ENCODE measurements at places on chromosomes 12 and 14.
A peak's percentile ranks its signal among the peaks of the same experiment; 100 is the strongest.

DNA sequence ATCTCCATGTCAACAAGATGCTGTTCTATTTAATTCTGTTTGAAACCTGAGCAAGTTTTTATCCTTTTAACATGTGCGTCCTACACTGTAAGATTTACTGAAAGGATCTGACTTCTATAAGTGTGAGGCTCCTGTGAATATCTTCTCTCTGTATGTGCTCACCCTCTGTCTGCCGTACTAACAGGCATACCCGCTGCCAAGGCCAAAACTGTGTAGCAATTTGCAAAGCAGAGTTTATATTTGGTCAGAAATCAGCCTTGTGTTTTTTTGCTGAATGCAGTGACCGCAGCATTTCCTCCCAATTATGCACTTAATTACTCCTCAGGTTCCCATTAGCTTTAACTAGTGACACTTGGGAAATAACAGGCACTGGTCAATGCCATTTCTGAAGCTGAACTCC lies 12.3 kb downstream of the CHST11 start:
- no peak for DNase-seq

DNA sequence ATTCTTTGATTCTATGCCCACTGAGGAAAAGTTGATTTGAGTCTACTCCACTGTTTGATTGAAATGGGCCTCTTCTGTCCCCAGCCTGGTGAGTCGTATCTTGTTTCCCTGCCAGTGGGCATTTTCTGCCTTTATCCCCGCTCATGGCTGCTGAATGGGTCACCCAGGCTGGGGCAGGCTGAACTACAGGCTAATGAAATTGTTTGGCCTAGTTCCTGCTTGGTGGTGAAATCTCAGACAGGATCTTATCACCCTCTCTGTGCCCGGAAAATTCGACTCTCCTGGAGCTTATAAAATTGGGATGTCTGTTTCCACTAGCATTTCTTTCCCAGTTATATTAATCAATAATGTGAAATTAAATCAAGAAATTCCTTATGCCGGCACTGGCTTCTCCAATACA lies 65.0 kb downstream of the CHST11 start:
- DNase-seq = no peak

DNA sequence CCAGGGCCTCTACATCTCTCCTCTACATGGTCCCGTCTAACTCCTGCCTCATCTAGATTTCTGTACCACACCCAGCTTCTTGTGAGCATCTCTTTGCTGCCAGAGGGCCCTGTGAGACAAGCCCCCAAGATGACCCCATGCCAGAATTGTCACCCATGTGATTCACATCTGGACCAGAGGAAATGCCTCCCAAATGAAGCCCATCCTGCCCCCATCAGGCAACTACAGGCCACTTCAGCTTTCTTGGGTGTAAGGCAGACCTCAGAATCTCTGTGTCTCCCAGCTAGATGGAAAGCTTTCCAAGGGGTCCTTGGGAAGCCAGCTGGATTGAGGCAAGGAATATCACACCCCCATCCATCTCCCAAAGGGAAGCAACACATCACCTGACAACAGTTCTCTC lies 9.3 kb upstream of the OAS3 start:
- DNase-seq = no peak

DNA sequence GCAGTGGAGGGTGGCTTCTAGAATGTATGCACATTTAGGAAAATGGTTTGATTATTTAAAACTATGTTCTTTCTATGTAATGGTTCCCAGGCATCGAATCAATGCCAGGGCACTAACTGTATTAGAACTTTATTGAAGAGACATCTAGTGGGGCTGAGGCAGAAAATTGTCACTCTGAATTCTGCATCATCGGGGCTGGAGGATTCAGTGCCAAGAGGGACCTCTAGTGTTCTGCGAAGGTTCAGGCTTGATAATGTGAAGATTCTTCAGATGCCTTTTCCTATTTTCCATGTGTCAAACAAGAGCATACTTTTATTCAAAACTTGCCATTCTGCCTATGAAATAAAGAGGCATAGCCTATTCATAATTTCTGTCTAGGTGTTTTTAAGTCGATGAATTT lies 146.3 kb downstream of the CAND1 start:
- peak; percentile 34 for DNase-seq

DNA sequence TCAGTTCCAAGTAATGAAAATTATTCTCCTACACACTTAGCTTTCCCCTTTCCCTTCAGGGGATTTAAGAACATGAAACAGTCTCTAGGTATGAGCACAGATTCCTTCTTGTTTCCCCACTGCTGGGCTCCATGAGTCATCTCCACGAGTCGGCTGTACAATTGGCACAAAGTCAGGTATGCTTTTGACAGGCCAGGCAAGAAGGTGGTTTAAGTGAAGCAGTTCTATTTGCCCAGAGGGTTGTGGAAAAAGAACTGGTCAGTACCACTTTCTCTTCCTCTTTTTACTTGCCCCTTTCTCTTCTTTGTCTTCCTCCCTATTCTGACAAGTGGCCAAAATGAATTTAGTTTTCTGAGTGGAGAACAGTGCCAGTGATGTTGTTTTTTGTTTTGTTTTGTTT lies 16.3 kb downstream of the DYNC1H1 start:
- DNase-seq = no peak

GRCh38 chr12:131959641-131960589 lies 10.2 kb downstream of the EP400 start:
- DNase-seq = no peak

GRCh38 chr12:27606986-27607385 lies 83.0 kb downstream of the PPFIBP1 start:
- no peak for DNase-seq

DNA sequence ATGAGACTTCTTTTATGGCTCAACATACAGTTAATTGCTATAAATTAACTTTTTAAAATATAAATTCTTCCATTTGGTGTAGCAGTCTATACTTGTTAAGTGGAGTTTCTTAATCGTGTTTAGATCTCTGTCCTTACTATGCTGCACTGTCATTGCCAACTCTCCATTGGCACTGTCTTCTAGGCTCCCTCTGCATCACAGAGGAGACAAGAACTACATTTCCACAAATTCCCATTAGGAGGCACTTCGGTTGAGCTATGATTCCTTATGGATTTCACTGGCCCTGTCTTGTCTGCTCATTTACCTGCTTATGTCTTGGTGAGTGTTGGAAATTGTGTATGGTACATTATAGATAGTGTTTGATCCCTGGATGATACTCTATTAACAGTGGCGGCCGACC lies 630.9 kb upstream of the ATXN7L3B start:
- DNase-seq = no peak

Measured in NCI-H345 (cell line).